ENCODE measurements at places on chromosomes 1 and 21.

GRCh38 chr1:29831500-29832117, 595.3 kb downstream of the PTPRU start:
- no peak for DNase-seq

DNA sequence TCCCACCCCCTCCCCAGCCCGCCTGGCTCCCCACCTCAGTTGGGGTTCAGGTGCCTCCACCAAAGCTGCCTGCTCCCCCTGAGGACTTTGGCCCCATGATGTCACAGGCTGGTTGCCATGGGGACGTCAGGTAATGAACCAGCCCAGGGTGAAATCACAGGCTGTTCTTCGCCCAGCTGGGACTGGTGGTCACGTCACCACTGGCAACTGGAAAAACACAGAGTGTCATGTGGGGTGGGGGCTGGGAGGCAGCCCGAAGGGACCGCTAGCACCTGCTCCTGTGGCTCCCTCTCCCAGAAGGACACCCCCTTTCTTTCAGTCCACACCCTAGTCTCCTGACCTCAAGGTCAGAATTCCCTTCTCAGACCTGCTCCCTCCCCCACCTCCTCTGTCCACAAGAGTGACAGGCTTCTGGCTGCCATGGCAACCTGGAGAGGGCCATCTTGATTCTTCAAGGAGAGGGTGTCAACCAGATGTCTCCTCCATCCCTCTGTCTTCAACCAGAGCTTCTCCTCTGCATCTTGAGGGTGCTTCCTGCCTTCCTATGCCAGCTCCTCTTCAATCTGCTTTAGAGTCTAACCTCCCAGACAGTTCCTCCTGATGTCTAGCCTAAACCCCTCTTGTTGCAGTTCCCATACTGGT, 6.2 kb downstream of the FAM131C start:
- no peak for DNase-seq

- DNase-seq = no peak
These were observed 28.0 kb upstream of the SMPDL3B start for GRCh38 chr1:27906759-27907158.

- no peak for DNase-seq
These were observed 6.6 kb downstream of the CAPZA1 start for GRCh38 chr1:112626193-112626592.

GRCh38 chr1:232675260-232675659, 45.3 kb upstream of the SIPA1L2 start:
- DNase-seq = no peak

DNA sequence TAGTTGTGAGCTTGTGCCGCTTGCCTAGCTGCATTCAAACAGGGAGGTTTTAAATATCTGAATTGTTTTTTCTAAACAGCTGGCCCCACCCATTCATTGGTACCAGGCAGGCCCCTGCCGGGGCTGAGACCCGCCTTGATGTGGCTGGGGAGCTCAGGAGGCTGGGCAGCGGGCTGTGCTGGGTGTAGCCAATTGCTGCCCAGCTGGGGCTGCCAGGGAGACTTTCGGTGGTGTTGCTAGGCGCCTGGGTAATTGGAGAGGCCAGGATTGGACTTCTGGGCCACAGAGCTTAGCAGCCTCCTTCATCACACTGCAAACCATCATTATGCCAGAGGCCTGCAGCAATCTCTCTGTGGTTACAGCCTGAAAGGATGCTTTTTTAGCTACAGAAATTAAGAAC, 12.2 kb downstream of the RHBDL2 start:
- no peak for DNase-seq

GRCh38 chr21:46157987-46158451, 2.6 kb upstream of the FTCD start:
- DNase-seq = no peak

All from hematopoietic multipotent progenitor cell treated with erythropoietin and hydrocortisone succinate and interleukin-3 and kit ligand, for 15 days (in vitro differentiated cells).